ENCODE measurements at places on chromosomes 5 and 9.

DNA sequence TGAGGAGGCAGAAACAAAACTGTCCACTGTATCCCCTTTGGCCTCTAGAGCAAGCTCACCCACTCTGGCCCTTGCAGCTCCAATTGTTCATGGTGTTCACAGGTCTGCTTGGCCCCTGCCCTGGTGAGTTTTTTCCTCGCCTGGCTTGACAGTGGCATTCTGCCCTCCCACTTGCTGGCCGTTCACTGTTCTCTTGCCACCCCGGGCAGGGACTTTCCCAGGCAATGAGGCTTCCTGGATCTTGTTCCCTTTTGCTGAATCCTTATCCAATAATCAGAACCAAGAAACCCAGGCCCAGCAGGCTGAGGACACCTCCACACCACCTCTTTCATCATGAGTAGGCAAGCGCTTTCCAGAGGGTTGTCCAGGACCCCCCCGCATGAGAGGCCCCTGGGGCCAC, 31.2 kb downstream of the ZNF618 start:
- no peak for DNase-seq

DNA sequence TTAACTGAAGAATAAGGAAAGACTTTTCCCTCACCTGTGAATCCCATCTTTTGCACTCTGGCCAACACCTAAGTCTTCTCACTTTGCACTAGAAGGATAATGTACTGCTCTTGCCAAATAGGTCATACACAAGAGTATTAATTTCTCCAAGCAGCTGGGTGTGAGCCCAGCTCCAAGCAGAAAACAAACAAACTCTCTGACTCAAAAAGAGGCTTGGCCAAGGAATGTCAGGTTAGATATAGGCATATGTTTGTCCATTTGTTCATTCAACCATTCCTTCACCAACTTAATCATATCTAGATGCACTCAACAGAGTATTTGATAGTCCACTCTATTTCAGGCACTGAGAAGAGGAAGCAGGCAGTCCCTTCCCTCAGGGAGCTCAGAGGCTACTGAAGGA, 84.4 kb downstream of the HTR4 start:
- no peak for DNase-seq

GRCh38 chr5:71972777-71973473, 134.3 kb upstream of the MAP1B start:
- no peak for DNase-seq

DNA sequence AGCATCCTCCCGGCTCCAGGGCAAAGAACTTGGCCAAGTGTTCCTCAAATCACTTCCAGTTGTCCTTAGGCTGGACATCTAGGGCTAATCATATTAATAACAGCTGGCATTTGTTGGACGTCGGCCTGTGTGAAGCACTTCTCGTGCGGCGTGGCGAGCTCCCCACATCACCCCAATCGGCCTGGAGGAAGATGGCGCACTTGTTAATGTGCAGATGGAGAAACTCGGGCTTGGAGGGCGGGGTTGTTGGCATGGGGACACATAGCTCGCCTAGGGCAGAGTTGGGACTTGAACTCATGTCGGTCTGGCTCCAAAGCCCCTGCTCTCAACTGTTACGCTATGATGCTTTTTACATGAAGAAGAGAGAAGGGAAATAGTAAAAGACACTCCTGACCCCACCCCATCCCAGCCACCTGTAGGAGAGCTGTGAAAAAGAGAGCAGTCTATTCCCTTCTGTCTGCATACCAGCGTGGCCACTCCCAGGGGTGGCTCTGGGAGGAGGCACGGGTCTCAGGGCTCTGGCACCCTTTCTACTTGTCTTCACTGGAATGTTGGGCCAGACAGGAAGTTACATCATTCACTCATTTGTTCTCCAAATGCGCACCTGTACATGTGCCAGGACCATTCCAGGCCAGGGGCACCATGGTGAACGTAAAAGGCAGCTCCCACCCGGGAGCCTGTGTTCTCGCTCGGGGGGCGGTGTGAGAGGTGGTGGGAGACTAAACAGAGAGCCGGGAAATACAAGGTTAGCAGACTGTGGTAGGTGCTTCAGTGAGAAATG, 12.8 kb upstream of the NUP214 start:
- no peak for DNase-seq
